ENCODE measurements at places on chromosomes 5 and 9. TPM values are rescaled to one million over a fixed set of nuclear protein-coding genes. Genes with fewer than 3 reads are reported as not detected.

GRCh38 chr5:55226934-55227663, at the start of gene MCIDAS:
TSS of gene MCIDAS (minus strand) at chr5:55227315. CDS start at chr5:55227138, 177 bp downstream.
- DNase-seq = no peak

GRCh38 chr5:167773668-167774301, 517.7 kb upstream of the WWC1 start:
- DNase-seq = no peak

The LAMC3 gene
- polyA plus RNA-seq = 1.8 TPM

- DNase-seq = no peak
Observed at GRCh38 chr5:73625944-73626811, at the start of gene ARHGEF28. TSS of gene ARHGEF28 (plus strand) at chr5:73626196. CDS start at chr5:73684852, 58,656 bp downstream.

GRCh38 chr9:111948951-111949350, 52.3 kb downstream of the UGCG start:
- DNase-seq = no peak

The SLC6A7 gene
- polyA plus RNA-seq = 0.06 TPM

GRCh38 chr9:4559261-4560182, 69.3 kb downstream of the SLC1A1 start:
- DNase-seq = no peak

GRCh38 chr9:91359734-91360470, 1.8 kb downstream of the AUH start:
- DNase-seq = no peak

Measured in left renal pelvis (tissue), 4 donors.